ENCODE measurements at places on chromosomes 1 and 21.

GRCh38 chr1:91793877-91794276 is 92.1 kb downstream of the TGFBR3 start:
- no peak for DNase-seq

GRCh38 chr1:205792481-205792881 is 17.2 kb upstream of the RAB29 start:
- no peak for DNase-seq

GRCh38 chr1:153776352-153776751 is 1.1 kb downstream of the SLC27A3 start:
- no peak for DNase-seq

- DNase-seq, result no peak
These were observed 13.1 kb downstream of the UTP11 start for GRCh38 chr1:38025664-38026063.

DNA sequence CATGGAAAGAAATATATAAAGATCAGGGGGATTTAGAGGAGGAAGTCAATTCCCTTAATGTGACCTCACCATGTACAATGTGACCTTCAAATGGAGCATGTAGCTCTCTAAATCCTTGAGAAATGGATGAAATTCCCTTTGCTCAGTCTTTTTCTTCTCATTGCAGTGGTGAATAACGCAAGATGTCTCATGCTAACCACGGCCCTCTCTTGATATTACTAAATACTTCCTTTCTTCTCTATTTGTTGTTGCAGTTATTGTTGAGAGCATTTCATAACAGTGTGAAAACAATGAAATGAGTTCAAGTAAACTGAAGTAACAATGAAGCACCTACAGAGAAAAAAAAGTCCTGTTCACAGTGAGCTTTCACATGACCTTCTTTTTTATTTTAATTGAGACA is 55.6 kb downstream of the ZNF281 start:
- no peak for DNase-seq

GRCh38 chr1:66981679-66982078 is 56.9 kb downstream of the MIER1 start:
- peak; percentile 24 for DNase-seq

DNA sequence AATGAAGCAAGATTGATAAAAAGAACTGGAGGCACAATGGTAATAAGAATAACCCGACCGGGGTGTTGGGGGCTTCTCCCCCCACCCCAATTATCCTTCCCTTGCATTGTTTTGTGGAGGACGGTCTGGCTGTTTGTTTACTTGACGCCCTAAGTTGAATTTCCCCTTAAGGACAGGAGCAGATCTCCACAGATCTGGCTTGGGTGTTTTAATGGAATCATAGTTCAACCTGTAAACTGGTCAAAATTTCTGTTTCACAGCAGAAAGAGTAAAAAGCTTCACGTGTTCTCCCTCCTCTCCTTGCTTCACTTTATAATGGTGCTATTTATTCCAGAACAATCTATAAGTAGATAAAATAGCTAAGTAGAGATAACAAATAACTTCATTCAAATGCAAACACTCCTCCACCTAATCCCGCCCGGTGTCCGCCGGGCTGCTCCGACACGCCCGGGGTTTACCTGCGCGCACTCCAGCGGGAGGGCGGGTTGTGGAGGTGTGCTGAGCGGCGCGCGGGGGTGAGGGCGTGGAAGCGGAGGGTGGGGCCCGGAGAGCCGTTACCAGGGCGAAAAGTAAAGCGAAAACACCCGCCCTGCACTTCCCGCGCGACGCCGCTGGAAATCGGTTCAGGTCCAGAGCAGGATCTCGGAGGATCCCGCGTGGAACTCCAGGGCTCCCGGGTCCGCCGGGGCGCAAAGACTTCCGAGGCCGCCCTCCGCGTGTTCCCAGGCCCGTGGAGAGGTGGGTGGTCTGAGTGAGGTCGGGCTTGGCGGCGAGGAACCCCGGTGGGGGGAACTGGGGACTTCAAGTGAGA is 2.0 kb upstream of the ATF3 start:
- peak; percentile 22 for DNase-seq

DNA sequence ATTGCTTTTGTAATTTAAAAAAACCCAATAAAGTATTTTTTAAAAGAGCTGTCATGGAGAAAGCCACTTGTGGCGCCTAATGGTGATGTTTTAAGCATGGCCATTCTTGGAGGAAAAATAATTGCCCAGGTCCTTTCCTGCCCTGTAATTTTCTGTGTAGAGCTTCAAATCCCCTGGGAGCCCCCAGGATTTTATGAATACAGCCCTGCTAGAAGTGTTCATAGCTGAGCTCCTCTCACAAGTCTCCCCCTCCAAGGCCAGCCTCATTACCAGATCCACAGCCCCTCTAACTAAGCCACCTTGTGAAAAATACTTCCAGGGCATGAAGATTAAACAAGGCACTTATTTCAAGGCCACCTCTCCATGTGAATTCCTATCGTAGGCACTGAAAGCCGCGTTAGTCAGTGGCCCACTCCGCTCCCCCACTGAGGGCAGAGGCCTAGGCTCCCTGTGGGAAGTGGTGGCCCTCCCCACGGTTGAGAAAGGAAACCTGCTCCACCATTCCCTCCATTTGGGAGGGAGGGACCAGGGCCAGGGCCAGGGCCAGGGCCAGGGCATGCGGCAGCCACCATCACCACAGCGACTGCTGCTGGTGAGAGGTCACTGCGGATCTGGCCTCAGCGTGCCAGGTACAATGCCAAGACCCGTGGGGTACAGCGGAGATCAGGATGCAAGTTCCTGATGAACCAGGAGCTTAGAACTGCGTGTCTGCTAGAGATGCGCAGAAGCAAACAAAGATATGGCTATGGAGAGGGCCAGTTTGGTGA is 83.1 kb downstream of the KCNN3 start:
- DNase-seq, result no peak

DNA sequence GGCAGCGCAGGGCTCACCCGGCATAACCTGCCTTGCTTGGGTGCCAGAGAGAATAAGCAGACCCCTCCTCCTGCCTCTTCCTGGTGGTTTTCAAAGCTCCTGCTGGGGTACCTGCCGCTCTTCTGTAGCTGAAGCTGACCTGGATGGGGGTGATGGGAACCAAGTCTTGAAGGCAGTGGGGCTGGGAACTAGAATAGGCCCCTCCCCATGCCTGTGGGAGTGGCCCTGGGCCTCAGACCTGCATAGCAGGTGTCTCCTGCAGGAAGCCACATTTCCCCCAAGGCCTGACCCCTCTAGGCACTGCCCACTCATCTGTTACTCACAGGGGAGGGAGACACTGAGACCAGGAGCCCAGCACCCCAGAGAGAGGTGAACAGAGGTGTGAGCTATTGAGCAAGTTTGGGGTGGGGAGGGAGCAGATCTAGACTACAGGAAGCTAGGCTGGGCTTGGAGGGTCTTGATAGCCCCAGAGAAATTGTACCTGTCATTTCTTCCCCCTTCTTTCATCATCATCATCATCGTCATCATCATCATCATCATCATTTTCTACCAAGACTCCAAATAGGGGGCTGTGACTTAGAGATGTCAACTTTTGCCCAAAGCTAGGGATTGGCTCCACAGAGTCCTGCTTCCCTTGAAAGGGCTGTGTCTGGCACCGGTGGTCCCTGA is 10.1 kb downstream of the PADI1 start:
- DNase-seq, result no peak

- no peak for DNase-seq
These were observed 76.3 kb upstream of the BEND5 start for GRCh38 chr1:48853006-48853405.

DNA sequence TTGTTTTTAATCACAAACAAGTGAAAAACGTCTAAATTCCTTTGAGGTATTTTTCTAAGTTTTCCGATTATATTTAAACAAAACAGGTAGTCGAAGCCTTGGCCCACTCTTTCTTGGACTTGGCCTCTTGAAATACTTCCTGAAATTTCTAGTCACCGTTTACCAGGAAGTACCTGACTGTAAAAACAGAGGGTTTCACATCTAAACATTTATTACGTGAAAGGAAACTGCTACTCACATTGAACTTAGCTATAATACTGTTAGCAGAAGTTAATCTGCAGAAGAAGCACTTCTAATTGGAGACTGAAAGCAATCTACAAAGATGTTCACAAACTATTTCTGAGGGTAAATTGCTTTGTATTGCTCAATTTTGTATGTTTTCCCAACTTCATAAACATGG is 526.0 kb upstream of the ADGRL4 start:
- DNase-seq, result no peak

GRCh38 chr1:153626904-153627714 is at the start of gene S100A13:
TSS of gene S100A13 (minus strand) at chr1:153627505. CDS start at chr1:153626472, 1,033 bp downstream.
- DNase-seq, result peak; percentile 93

DNA sequence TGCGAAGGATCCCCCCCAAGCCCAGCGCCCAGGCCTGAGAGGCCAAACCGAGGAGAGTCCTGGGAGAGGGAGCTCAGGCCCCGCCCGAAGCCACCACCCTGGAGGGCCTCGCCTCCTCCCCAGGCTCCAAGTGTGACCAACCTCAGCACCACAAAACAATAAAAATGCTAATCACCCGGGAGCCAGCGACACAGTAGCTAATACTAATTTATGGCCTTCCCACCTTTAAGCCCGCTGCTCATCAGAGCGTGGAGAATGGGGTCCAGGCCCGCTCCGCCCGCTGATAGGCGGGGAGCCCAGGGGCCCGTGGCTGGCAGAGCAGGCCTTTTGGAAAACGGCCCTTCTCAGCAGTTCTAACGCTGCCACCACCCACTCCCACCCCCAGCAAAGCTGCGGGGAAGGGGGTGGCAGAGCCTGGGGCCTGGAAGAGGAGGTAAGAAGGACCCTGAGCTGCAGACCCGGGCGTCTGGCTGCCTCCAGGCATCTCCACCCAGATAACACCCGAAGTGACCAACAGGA is 20.4 kb upstream of the TAS1R2 start:
- no peak for DNase-seq

- no peak for DNase-seq
These were observed 12.0 kb upstream of the MX2 start for GRCh38 chr21:41349619-41350390.

GRCh38 chr1:187862506-187862905 is 1033.8 kb downstream of the PLA2G4A start:
- DNase-seq, result no peak

DNA sequence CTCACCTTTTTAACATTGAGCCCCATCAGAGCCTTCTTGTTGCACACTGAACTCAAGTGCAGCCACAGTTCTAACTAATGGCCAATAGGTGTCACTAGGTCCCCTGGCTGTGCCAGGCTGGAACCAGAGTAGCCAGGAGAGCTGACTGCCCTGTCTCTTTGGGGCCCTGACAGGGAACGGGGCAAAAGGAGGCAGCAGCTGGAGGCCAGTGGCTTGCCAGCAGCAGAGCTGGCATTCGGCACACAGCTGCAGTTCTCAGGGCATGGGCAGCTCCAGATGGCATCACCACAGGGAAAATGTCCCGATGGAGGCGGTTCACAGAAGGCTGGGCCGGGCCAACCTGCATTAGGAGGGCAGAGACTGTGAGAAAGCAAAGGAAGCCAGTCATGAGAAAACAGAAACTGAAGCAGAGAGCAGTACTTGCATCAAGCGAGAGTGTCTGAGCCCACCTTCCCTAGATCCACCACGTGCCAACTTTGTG is 188.6 kb downstream of the FCRL5 start:
- peak; percentile 38 for DNase-seq

DNA sequence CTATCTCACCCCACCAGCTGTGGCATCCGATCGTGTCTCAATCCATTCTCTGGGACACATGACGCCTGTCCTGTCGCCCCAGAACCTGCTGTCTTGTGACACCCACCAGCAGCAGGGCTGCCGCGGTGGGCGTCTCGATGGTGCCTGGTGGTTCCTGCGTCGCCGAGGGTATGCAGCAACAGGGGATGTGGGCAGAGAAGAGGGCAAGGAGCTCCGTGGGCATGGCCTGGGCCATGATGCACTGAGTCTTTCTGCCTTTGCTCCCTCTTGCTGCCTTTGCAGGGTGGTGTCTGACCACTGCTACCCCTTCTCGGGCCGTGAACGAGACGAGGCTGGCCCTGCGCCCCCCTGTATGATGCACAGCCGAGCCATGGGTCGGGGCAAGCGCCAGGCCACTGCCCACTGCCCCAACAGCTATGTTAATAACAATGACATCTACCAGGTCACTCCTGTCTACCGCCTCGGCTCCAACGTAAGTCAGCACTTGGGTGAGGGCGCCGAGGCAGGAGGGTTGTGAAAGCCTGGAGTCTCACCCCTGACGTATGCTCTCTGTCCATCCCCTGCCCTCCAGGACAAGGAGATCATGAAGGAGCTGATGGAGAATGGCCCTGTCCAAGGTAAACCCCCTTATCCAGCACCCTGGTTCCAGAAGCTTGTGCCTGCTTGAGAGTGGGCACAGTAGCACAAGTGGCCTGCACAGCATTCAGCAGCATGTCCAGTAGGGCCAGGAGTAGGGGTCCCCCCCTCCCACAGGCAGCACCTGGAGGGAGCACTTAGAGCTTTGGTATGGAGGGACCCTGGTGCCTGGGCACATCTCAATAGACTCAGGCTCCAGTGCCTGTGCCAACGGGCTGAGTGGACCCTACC is 8.8 kb downstream of the TINAGL1 start:
- no peak for DNase-seq

DNA sequence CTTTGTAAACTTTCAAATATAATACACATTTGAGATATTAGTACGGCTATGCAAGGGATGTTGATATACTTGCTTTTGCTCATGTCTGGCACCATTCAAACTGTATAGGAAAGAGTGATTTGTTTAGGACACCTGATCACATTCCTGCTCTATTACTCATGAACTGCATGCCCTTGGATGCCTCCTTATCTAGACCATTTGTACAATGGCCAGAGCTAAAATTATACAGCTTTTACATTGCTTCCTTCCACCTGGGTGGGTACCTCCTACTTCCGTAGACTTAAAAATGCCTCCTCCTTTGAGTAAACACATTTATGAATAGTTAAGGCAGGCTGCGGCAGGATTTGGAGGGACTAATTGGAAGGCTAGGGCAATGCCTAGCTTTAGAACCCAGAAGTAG is 85.4 kb upstream of the PBX1 start:
- no peak for DNase-seq

DNA sequence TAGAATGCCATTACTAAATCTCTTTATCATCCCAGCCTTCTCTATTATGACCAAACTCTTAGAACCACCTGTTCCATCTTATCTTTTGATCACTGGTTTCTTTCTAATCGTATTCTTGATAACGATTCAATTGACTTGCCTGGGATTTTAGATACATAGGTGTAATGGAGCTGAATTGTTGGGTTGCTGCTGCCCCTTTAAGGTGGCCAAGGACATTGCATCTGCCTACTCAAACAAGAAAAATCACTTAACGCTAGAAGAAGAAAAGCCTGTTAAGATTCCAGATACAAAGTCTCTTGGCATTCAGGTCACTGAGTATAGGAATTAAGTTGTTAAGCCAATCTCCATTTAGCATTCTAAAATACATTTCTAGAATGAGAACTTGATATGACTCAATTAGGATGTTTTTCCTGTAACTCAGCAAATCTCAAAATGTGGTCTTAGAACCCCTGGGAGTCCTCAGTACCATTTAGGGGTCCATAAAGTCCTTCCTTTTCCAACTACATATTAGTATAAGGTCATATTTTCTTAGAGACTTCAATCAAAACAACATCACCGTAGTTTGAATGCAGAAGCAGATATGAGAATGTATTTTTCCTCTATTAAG is 12.4 kb downstream of the NEXN start:
- DNase-seq, result peak; percentile 12

- DNase-seq, result no peak
These were observed 103.8 kb downstream of the EPHB2 start for GRCh38 chr1:22814176-22815042.

All from hepatic stellate cell (primary cell).